ENCODE measurements at places on chromosomes 7 and 10. TPM values are rescaled to one million over a fixed set of nuclear protein-coding genes. Genes with fewer than 3 reads are reported as not detected.

The CYP17A1 gene
- total RNA-seq: not detected

DNA sequence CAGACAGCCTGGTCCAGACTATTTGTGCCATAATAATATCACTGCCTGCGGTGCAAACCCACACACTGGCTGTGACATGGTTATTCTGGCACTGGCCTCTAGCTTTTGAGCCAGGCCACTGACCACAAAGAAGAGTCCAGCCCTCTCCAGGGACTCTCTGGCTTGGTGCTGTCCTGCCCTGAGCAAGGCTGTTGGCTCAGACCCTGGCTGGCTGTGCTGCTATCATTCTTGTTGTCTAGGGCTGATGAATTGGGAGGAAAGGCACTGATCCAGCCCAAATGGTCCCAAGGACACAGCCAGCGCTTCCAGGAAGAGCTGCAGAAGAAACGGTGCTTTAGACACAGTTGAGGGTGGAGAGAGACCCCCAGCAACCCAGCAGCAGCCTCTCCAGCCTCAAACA is 80.8 kb downstream of the TMEM130 start:
- no peaks in the 10 kb centered on the region for H3K4me1 ChIP-seq
- H3K36me3 ChIP-seq: no peaks in the 10 kb centered on the region
- no peak overlapping the region for H3K27ac ChIP-seq
- no peaks in the 10 kb centered on the region for H3K27me3 ChIP-seq

DNA sequence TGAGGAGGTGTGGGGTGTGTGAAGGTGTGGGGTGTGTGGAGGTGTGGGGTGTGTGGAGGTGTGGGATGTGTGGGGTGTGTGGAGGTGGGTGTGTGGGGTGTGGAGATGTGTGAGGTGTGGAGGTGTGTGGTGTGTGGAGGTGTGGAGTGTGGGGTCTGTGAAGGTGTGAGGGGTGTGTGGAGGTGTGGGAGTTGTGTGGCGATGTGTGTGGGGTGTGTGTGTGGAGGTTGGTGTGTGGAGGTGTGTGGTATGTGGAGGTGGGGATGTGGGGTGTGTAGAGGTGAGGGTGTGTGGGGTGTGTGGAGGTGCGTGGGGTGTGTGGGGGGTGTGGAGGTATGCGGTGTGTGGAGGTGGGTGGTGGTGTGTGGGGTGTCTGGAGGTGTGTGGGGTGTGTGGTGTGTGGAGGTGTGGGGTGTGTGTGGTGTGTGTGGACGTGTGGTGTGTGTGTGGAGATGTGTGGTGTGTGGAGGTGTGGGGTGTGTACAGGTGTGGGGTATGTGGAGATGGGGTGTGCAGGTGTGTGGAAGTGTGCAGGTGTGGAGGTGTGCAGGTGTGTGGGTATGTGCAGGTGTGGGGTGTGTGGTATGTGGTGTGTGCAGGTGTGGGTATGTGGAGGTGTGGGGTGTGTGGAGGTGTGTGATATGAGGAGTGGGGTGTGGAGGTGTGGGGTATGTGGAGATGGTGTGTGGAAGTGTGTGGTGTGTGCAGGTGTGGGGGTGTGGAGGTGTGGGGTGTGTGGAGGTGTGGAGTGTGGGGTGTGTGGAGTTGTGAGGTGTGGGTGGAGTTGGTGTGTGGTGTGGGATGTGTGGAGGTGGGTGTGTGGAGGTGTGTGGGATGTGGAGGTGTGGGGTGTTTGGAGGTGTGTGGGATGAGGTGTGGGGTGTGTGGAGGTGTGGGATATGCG is 34.5 kb downstream of the SPDYE17 start:
- H3K4me3 ChIP-seq: no peak overlapping the region
- no peak for DNase-seq
- no peaks in the 10 kb centered on the region for H3K27me3 ChIP-seq
- no peak overlapping the region for H3K27ac ChIP-seq
- no peaks in the 10 kb centered on the region for H3K4me1 ChIP-seq
- H3K36me3 ChIP-seq: no peaks in the 10 kb centered on the region

DNA sequence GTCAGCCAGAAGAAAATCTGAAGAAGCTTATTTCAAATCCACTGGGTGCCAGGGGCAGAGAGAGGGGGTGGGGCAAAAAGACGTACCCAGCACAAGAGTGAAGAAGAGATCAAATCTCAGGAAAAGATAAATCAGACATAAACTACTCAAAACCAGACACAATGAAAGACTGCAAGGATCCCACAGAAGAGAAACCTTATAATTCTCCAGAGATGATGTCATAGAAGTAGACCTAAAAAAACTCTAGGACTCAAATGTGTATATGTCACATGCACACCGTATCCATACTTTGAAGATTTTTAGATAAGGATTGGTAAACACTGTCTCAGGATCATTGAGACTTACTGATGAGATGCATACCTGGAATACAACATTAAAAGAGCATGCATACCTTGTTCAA is 98.5 kb upstream of the PIK3CG start:
- DNase-seq: no peak
- H3K27me3 ChIP-seq: no peaks in the 10 kb centered on the region
- H3K4me1 ChIP-seq: peaks cover 14% of the 10 kb centered on the region

- no peaks in the 10 kb centered on the region for H3K36me3 ChIP-seq
- H3K27ac ChIP-seq: no peak overlapping the region
- no peak for DNase-seq
- H3K27me3 ChIP-seq: no peaks in the 10 kb centered on the region
- H3K4me3 ChIP-seq: no peak overlapping the region
- no peaks in the 10 kb centered on the region for H3K4me1 ChIP-seq
Measured at GRCh38 chr7:85226361-85227085, 39.7 kb upstream of the SEMA3D start.

DNA sequence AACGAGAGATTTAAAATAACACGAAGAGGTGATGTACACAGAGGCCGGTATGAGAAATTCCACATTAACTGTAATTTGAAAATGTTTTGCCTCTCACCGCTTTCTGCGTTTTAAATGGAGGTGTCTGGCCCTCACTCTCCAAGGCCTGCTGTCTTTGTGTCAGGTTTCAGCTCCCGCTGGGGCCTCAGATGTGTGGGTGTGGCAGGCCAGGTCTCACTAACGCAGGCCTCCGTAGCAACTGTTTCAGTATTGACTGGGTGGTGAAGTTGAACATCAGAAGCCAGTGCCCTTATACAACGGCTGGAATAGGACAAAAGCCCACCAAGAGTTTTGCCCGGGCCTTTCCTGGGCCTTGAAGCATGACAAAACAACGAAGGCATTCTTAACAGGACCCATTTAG is 303.1 kb downstream of the ADARB2 start:
- no peak overlapping the region for H3K4me3 ChIP-seq
- H3K27ac ChIP-seq: no peak overlapping the region
- no peaks in the 10 kb centered on the region for H3K27me3 ChIP-seq
- no peaks in the 10 kb centered on the region for H3K36me3 ChIP-seq
- DNase-seq: no peak

- H3K27me3 ChIP-seq: no peaks in the 10 kb centered on the region
- DNase-seq: peak; percentile 48
- H3K4me3 ChIP-seq: no peak overlapping the region
- no peaks in the 10 kb centered on the region for H3K36me3 ChIP-seq
- no peaks in the 10 kb centered on the region for H3K4me1 ChIP-seq
Measured at GRCh38 chr7:129327076-129327475, 102.2 kb downstream of the AHCYL2 start.
